MCF 10A (cell line): ENCODE measurements at places on chromosomes 7 and 10. TPM values are rescaled to one million over a fixed set of nuclear protein-coding genes. Genes with fewer than 3 reads are reported as not detected.

DNA sequence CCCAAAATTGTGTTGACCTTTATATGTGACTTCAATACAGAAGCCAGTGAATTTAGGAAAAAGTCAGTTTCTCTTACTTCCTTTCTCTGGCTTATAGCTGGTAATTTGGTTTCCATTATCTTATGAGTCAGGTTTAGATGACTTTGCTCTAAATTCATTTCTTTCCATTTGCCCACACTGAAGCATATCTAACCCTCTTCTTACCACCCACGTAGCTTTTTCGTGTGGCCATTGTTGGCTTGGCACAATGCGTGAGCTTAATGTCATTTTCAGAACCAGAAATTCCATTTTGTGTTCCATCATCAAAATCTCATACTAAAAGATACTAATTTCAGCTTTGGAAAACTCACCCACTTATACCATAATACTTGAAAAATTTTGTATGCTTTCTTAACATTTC lies 271.2 kb downstream of the INHBA start:
- H3K36me3 ChIP-seq: no peaks in the 10 kb centered on the region
- H3K27me3 ChIP-seq: no peaks in the 10 kb centered on the region
- peaks cover 6% of the 10 kb centered on the region for H3K4me1 ChIP-seq
- H3K27ac ChIP-seq: no peak overlapping the region
- no peak for DNase-seq
- H3K4me3 ChIP-seq: no peak overlapping the region

- peak overlapping the region; percentile 69 for H3K27ac ChIP-seq
- H3K4me1 ChIP-seq: peaks cover 25% of the 10 kb centered on the region
- no peaks in the 10 kb centered on the region for H3K36me3 ChIP-seq
- H3K27me3 ChIP-seq: no peaks in the 10 kb centered on the region
- H3K4me3 ChIP-seq: peak overlapping the region; percentile 52
Observed at GRCh38 chr10:3828404-3829155, 43.6 kb upstream of the KLF6 start.

GRCh38 chr7:1175967-1176851 lies 16.2 kb upstream of the ZFAND2A start:
- peak overlapping the region; percentile 35 for H3K27ac ChIP-seq
- H3K36me3 ChIP-seq: peaks cover 5% of the 10 kb centered on the region
- peaks cover 5% of the 10 kb centered on the region for H3K4me1 ChIP-seq
- H3K27me3 ChIP-seq: no peaks in the 10 kb centered on the region
- peak; percentile 79 for DNase-seq
- peak overlapping the region; percentile 54 for H3K4me3 ChIP-seq

- peak overlapping the region; percentile 98 for H3K27ac ChIP-seq
- H3K27me3 ChIP-seq: no peaks in the 10 kb centered on the region
- H3K36me3 ChIP-seq: peaks cover 41% of the 10 kb centered on the region
- peak overlapping the region; percentile 100 for H3K4me3 ChIP-seq
- H3K4me1 ChIP-seq: peaks cover 18% of the 10 kb centered on the region
Observed at GRCh38 chr7:106283831-106284713, 711 bp downstream of the NAMPT start.

GRCh38 chr10:48287417-48288391 lies 13.2 kb upstream of the FRMPD2 start:
- DNase-seq: no peak
- H3K4me1 ChIP-seq: no peaks in the 10 kb centered on the region
- no peaks in the 10 kb centered on the region for H3K36me3 ChIP-seq
- no peak overlapping the region for H3K27ac ChIP-seq

DNA sequence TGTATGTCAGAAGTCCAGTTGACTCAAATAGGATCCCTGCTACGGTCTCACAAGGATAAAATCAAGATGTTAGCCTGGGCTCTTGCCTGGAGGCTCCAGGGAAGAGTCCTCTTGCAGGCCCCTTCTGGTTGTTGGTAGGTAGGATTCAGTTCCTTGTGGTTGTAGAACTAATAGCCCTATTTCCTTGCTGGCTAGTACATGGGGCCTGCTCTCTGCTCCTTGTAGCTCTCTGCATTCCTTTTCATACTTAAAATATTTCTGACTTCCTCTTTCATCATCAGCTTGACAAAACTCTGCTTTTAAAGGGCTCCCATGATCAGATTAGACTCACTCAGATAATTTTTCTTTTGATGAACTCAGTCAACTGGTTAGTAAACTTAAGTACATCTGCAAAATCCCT lies 756.7 kb downstream of the GATA3 start:
- no peak overlapping the region for H3K27ac ChIP-seq
- H3K4me3 ChIP-seq: no peak overlapping the region
- peaks cover 4% of the 10 kb centered on the region for H3K4me1 ChIP-seq
- DNase-seq: no peak

DNA sequence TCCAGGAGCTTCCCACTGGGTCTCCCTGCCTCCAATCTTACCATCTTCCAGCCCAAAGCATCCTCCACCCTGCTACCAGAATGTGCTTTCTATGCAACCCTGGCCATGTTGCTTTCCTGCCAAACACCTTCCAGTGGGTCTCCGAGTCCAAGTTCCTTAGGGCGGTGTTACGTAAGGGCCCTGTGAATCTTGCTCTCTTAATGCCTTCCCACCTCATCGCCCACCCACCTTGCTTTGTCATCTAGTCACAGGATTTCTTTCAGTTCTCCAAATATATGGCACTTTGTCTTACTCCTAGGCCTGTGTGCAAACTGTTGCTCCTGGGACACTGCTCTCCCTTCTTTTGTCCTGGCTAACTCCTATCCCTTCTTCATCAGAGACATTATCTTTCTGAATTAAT lies 344.5 kb downstream of the RPS24 start:
- no peaks in the 10 kb centered on the region for H3K4me1 ChIP-seq
- no peak overlapping the region for H3K4me3 ChIP-seq
- DNase-seq: no peak
- no peaks in the 10 kb centered on the region for H3K36me3 ChIP-seq
- H3K27ac ChIP-seq: no peak overlapping the region
- H3K27me3 ChIP-seq: peaks cover 43% of the 10 kb centered on the region

GRCh38 chr7:43148161-43148731 lies 35.8 kb downstream of the HECW1 start:
- peak overlapping the region; percentile 31 for H3K27ac ChIP-seq
- peaks cover 23% of the 10 kb centered on the region for H3K4me1 ChIP-seq
- no peaks in the 10 kb centered on the region for H3K36me3 ChIP-seq
- H3K4me3 ChIP-seq: no peak overlapping the region
- H3K27me3 ChIP-seq: no peaks in the 10 kb centered on the region
- peak; percentile 74 for DNase-seq

GRCh38 chr7:24609059-24609458 lies 35.8 kb downstream of the PALS2 start:
- no peaks in the 10 kb centered on the region for H3K27me3 ChIP-seq
- no peak overlapping the region for H3K27ac ChIP-seq
- no peak overlapping the region for H3K4me3 ChIP-seq
- H3K4me1 ChIP-seq: peaks cover 7% of the 10 kb centered on the region
- no peaks in the 10 kb centered on the region for H3K36me3 ChIP-seq

DNA sequence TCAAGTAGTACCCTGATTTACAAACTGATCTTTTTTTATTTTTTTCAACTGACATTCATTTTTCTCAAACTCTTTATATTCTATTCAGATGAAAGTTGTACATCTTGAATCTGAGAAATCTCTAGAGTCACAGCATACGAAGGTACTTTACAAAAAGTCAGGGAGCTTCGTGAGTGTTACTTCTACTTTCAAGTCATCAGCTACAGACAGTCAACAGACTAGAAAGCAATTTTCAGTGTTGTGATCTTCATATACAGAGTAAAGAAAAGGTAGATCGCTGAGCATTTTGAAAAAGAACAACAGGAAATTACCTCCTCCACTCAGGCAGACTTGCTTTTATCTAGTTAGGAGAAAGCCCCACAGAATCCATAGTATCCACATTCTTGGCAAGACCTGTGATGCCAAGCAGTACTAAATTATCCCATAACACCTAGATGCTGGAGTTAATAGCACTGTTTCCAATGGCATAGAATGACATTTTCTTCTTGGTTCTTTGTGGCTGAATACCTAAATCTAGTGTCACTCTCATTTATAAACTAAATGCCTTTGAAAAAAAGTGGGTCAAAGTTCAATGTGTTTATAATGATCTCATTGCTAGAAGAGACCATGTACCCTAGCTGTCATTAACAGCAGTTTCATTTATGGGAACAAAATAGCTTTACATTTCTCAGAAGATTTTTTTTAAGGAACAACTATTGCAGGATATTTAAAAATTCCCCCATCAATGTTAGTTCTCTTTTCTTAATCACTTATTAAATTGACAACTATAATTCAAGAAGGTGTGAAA lies 12.0 kb upstream of the ZNF800 start:
- H3K4me1 ChIP-seq: no peaks in the 10 kb centered on the region
- peaks cover 66% of the 10 kb centered on the region for H3K27me3 ChIP-seq
- H3K27ac ChIP-seq: no peak overlapping the region
- no peaks in the 10 kb centered on the region for H3K36me3 ChIP-seq
- no peak overlapping the region for H3K4me3 ChIP-seq
- no peak for DNase-seq

GRCh38 chr7:31099451-31100444 lies 47.6 kb downstream of the ADCYAP1R1 start:
- no peaks in the 10 kb centered on the region for H3K4me1 ChIP-seq
- no peak overlapping the region for H3K4me3 ChIP-seq
- peaks cover 69% of the 10 kb centered on the region for H3K27me3 ChIP-seq
- no peak overlapping the region for H3K27ac ChIP-seq
- H3K36me3 ChIP-seq: no peaks in the 10 kb centered on the region

DNA sequence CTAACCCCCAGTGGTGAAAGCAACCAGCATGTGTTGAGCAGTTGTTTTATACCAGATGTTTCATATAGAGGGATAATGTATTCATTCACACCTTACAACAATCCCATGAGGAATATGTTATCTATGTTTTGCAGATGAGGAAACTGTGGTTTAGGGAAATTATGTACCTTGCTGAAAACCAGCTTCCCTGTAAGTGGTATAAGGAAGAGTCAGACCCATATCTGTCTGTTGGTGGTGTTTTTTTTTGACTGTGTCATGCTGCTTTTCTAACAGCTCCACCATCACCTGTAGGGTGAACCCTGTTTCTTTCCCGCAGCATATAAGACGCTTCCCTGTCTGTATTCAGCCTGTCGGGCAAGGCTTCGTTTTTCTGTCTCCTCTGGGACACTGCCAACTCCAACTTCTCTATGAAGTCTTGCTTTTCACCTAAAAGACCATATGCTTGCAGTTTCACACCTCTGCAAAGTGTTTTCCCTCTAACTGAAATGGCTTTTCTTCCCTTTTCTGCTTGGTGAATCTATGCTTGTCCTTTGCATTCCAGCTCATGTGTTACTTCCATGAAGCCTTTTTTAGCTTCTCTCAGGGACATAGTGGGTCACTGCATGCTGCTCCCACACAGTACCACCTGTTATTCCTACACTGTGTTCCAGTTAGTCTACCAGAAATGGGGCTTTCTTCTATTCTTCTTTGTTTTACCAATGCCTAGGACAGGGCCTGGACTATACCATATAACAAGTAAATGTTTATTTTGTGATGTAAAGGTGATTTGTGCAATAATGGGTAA lies 92.8 kb downstream of the ST7 start:
- no peak for DNase-seq
- H3K4me1 ChIP-seq: no peaks in the 10 kb centered on the region
- H3K27ac ChIP-seq: no peak overlapping the region
- H3K36me3 ChIP-seq: peaks cover 4% of the 10 kb centered on the region

GRCh38 chr10:1709161-1709560 lies 28.2 kb downstream of the ADARB2 start:
- no peak overlapping the region for H3K27ac ChIP-seq
- H3K27me3 ChIP-seq: no peaks in the 10 kb centered on the region
- no peak overlapping the region for H3K4me3 ChIP-seq

- H3K4me3 ChIP-seq: no peak overlapping the region
- H3K27ac ChIP-seq: no peak overlapping the region
- no peaks in the 10 kb centered on the region for H3K36me3 ChIP-seq
- no peaks in the 10 kb centered on the region for H3K27me3 ChIP-seq
- H3K4me1 ChIP-seq: no peaks in the 10 kb centered on the region
Observed at GRCh38 chr7:106022193-106022821, 59.2 kb downstream of the CDHR3 start.

- H3K36me3 ChIP-seq: no peaks in the 10 kb centered on the region
- no peak overlapping the region for H3K27ac ChIP-seq
- H3K4me3 ChIP-seq: no peak overlapping the region
- no peak for DNase-seq
- peaks cover 11% of the 10 kb centered on the region for H3K27me3 ChIP-seq
Observed at GRCh38 chr7:51850126-51850525, 533.5 kb upstream of the COBL start.

GRCh38 chr7:111138586-111138985 lies 47.7 kb downstream of the LRRN3 start:
- H3K27me3 ChIP-seq: no peaks in the 10 kb centered on the region
- peaks cover 4% of the 10 kb centered on the region for H3K36me3 ChIP-seq
- no peak for DNase-seq
- H3K4me3 ChIP-seq: no peak overlapping the region
- H3K27ac ChIP-seq: peak overlapping the region; percentile 50

DNA sequence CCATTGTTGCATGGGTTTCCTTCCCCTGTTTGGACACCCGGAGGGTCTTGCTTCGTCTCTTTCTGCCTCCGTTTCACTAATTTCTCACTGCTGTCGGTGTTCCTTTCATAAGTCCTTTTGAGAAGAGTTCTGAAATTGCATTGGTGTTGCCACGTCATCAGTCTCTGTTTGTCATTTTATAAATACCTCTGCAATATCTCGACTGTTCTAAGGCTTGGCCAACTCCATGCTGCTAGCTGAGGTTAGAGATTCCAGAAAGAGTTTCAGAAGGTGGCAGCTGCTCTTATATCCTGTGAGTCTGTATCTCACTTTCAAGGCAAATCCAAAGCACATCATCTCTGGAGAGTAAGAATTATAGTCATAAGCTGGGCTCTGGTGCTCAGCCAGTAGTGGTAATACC lies 148.0 kb upstream of the INSYN2A start:
- no peaks in the 10 kb centered on the region for H3K27me3 ChIP-seq
- no peak for DNase-seq
- H3K4me1 ChIP-seq: no peaks in the 10 kb centered on the region
- no peak overlapping the region for H3K4me3 ChIP-seq
- H3K27ac ChIP-seq: no peak overlapping the region

- no peaks in the 10 kb centered on the region for H3K27me3 ChIP-seq
- no peaks in the 10 kb centered on the region for H3K36me3 ChIP-seq
- DNase-seq: peak; percentile 8
- no peak overlapping the region for H3K27ac ChIP-seq
- H3K4me3 ChIP-seq: no peak overlapping the region
Observed at GRCh38 chr10:76778914-76779795, 858.5 kb downstream of the KCNMA1 start.

DNA sequence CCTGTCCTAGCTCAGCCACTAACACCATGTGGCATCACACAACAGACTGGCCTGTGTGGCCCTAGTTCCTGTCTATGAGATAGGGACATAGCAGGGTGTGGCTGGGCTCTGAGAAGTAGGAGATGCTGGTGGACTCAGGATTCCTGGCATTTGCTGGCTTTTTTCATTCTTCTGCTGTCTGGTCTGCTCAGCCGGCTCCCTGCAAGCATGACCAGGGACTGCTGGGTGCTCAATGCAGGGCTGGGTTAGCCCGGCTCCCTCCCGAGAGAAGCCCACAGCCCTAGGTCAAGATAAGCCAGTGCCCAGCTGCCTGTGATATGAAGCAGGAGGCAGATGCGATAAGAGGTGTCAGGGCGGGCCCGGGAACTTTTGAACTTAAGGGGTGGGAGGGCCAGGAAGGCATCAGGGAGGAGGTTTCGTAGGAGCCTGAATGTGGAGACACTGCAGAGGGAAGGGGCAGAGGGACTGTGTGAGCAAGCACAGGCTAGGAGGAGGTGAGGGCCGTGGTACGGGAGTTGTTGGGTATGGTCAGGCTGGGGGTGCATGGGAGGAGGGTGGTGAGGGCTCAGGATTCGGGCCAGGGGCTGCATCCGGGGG lies 3.5 kb downstream of the AQP1 start:
- no peaks in the 10 kb centered on the region for H3K36me3 ChIP-seq
- DNase-seq: no peak
- H3K4me3 ChIP-seq: no peak overlapping the region

The CCNY gene
- 68.9 and 79.7 TPM in 2 replicates for total RNA-seq

The PTPRZ1 gene
- total RNA-seq: 9.8 and 11.1 TPM in 2 replicates

The SERPINE1 gene
- 56.7 and 80.6 TPM in 2 replicates for total RNA-seq

The ASAH2 gene
- 3.9 and 7.4 TPM in 2 replicates for total RNA-seq

The CYP2E1 gene
- not detected in 2 replicates for total RNA-seq

The GPR85 gene
- 0.07 and 0.61 TPM in 2 replicates for total RNA-seq
